ENCODE measurements at places on chromosomes 4 and X. TPM values are rescaled to one million over a fixed set of nuclear protein-coding genes. Genes with fewer than 3 reads are reported as not detected.

Gene XAGE1A
- not detected for total RNA-seq

Gene TMEM31
- total RNA-seq = not detected

GRCh38 chr4:11081006-11081405, 347.7 kb downstream of the HS3ST1 start:
- H3K27ac ChIP-seq = no peak overlapping the region
- no peaks in the 10 kb centered on the region for H3K27me3 ChIP-seq
- DNase-seq = no peak
- H3K4me1 ChIP-seq = no peaks in the 10 kb centered on the region
- H3K36me3 ChIP-seq = no peaks in the 10 kb centered on the region

Gene CT45A3
- total RNA-seq = not detected

DNA sequence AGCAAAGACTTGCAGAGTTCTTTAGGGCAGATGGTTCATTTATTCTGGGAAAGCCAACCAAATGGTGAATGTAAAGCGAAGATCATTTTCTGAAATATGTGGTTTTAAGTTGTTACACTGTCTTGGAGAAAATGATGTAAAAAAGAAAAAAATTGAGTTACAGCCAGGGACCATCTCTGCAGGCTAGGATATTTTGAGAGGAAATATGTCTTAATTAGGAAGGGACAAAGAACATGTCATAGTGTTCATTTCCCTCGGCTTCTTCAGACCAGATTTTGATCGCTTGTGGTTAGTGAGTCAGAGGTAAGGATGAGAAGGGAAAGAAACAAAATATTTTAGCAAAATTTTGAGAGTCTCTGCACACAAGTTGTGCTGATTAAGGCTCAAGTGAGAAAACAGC, 59.0 kb upstream of the C1QTNF7 start:
- peaks cover 5% of the 10 kb centered on the region for H3K27me3 ChIP-seq
- no peak overlapping the region for H3K27ac ChIP-seq
- no peaks in the 10 kb centered on the region for H3K36me3 ChIP-seq
- no peak overlapping the region for H3K4me3 ChIP-seq

DNA sequence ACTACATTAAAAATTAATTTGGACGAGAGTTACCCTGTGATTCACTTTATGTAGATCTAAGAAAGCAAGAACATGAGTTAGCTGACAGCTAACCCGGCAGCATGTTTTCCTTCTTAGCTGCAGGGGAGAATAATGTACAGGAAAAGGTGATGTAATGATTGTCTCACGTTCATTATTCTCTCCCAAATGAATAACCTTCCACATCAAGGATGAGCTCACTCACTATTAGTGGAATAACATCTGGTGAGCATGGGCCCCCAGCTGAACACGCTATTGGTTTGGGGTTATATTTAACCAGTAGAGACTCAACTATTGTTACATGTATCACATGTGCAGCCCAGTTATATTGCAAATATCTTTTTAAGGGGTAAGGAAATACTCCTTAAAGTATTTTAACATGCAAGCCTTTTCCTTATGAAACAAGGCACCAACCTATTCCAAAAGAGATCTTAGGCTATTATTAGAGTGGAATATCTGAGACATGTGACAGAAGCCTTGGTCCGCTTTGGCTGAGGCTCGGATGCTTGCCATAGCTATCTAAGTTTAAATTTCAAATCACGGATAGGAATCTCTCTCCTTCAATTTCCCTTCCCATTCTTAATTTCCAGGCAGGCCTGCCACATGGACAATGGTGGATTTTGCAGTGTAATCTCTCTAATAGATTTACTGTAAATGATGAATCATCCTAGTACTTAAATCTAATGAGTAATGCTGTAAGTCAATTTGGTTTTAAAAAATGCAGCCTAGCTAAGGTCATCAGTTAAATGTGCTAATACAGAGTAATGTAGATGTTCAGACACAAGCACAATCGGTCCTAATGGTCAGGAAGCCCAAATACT, 99.0 kb upstream of the OTUD4 start:
- no peak overlapping the region for H3K27ac ChIP-seq
- no peaks in the 10 kb centered on the region for H3K36me3 ChIP-seq
- H3K27me3 ChIP-seq = peaks cover 4% of the 10 kb centered on the region
- H3K4me3 ChIP-seq = no peak overlapping the region
- DNase-seq = no peak
- H3K4me1 ChIP-seq = no peaks in the 10 kb centered on the region

GRCh38 chr4:37590016-37590415, 96.2 kb downstream of the RELL1 start:
- H3K27ac ChIP-seq = no peak overlapping the region
- no peak overlapping the region for H3K4me3 ChIP-seq
- no peaks in the 10 kb centered on the region for H3K4me1 ChIP-seq
- peaks cover 2% of the 10 kb centered on the region for H3K27me3 ChIP-seq

DNA sequence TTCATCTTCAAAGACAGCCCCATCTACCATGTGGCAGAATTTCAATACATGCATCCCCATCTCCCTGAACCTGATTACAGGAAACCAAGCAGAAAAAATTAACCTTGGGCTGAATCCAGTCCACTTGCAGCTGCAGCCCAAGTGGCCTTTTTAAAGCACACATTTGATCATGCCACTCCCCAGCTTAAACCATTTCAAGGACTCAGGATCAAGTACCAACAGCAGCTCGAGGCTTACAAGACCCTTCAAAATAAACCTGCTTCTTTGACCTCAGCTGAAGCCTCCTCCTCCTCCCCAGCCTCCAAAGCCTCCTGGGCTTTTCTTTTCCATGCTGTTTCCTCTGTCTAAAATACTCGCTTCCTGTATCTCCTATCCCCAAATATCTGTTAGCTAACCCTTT, 50.7 kb upstream of the KIT start:
- DNase-seq = no peak
- no peak overlapping the region for H3K27ac ChIP-seq
- no peaks in the 10 kb centered on the region for H3K27me3 ChIP-seq
- H3K4me1 ChIP-seq = no peaks in the 10 kb centered on the region
- no peak overlapping the region for H3K4me3 ChIP-seq

DNA sequence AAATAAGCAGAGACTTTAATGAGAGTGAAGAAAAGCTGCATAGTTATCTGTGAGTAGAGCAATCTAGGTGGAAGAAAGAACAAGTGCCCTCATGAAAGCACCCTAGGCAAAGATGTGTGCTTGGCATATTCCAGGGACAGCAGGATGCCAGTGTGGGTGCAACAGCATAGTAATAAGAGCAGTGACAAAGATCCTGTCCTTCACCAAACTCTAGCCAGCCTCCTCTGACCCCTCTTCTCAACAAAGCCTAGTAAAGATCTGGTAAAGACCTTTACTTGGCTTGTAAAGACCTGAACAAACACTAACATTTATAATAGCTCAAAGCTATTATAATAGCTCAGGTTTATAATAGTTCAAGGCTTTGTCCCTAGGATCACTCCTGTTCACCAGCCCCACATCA, 735.4 kb downstream of the PCDH7 start:
- no peak overlapping the region for H3K27ac ChIP-seq
- no peak overlapping the region for H3K4me3 ChIP-seq
- no peaks in the 10 kb centered on the region for H3K27me3 ChIP-seq
- no peak for DNase-seq

Measured in activated CD4-positive, alpha-beta memory T cell treated with anti-CD3 and anti-CD28 coated beads, Interleukin-2, amount 10 ng/mL, durations not matched to agents 7 days and 5 days (primary cell).